ENCODE measurements at places on chromosomes 16 and 17.
A peak's percentile ranks its signal among the peaks of the same experiment; 100 is the strongest.

DNA sequence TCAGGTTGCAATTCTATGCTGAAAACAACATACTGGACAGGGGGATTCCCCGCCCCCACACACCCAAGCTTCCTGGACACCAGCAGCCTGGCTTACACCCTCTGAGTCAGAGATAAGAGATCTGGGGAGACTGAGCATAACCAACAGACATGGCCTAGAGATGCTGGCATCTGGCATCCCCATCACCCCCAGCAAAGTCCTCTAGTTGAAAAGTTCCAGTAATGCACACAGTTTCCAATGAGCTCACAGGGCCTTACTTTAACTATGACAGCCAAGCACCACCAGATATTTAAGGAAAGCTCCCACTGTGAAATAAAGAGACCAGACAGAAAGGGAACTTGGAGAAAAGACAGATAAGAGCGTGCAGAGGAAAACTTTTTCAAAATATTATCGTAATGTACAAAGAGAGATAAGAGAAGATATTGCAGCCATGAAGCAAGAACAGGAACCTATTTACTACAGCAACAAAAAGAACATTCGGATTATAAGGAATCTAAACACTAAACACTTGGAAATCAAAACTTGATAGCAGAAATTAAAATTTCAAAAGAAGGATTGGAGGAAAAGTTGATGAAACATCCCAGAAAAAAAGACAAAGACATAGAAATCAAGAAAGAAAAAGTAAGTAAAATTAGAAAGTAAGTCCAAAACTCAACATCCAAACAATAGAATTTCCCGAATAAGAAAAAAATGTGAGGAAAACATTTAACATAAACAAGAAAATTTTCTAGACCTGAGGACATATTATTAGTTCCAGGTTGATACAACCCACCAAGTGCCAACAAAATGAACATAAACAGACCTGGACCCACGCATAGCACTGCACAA is 17.2 kb upstream of the ALOX15 start:
- DNase-seq = peak; percentile 7

- DNase-seq = peak; percentile 60
Observed at GRCh38 chr17:81328978-81329926, 34.1 kb upstream of the SLC38A10 start.

GRCh38 chr16:85370881-85371651 is 242.1 kb upstream of the GSE1 start:
- no peak for DNase-seq

GRCh38 chr17:67566656-67567055 is 151.1 kb upstream of the NOL11 start:
- DNase-seq = no peak

- no peak for DNase-seq
Observed at GRCh38 chr16:17564856-17565255, 94.1 kb upstream of the XYLT1 start.

DNA sequence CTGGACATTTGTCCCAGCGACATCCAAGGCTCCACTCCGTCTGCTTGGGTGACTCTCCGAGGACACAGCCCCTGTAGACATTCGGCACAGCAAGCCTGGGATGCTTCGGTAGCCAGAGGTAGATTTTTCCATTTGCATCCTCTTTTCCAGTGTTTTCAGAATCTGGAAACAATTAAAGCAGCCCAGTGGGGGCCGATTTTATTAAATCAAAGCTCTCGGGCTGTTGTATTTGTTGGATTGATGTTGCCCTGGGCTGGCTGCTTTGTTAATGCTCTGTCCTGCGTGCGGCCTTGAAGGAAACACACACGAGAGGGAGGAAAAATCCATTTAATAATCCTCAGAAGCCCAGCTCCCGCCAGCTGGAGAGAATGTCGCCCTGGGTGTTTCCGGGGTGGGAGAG is 158.1 kb upstream of the CIBAR2 start:
- DNase-seq = no peak

DNA sequence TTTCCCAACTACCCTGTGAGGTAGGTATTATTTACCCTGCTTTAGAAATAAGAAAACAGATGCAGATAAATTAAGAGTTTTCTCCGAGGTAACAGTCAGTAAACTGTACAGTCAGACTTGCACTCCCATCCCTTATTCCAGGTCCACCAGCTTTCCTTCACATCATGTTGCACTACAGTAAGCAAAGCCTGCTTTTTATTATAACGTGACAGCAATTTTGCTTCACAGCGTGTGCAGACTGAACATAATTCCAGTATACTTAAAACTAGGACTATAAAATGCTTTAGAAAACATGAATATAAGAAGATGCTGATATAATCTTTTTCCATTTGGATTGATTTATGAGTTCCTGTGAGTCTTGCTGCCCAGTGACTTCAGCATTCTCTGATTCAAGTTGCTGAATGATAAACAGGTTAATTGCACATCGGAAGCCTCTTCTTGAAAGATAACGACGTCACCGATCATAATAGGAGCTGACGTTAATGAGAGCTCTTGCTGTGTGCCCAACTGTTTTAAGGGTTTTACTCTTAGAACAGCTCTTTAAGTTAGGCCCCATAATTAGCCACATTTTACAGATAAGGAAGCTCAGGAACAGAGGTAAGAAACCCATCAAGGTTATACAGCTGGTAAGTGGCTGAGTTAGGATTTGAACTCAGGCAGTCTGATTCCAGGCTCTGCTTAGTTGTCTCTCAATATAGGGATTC is 1.4 kb downstream of the LIG3 start:
- DNase-seq = no peak

DNA sequence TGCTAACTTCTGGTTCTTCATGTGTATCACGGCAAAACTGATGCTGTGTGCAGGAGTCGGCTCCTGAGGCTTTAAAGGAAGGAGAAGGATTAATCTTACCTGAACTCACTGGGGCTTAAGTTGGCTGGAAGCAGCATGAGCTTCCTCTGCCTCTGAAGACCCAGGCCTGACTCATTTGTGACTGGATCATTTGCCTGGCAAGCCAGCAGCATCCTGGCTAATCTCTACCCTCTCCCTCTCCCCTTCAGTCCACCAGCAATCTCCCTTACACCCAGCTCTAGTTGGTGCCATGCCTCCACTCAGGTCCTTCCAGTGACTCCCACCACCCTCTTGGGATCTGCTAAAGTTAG is 150.3 kb downstream of the IRX3 start:
- DNase-seq = no peak

DNA sequence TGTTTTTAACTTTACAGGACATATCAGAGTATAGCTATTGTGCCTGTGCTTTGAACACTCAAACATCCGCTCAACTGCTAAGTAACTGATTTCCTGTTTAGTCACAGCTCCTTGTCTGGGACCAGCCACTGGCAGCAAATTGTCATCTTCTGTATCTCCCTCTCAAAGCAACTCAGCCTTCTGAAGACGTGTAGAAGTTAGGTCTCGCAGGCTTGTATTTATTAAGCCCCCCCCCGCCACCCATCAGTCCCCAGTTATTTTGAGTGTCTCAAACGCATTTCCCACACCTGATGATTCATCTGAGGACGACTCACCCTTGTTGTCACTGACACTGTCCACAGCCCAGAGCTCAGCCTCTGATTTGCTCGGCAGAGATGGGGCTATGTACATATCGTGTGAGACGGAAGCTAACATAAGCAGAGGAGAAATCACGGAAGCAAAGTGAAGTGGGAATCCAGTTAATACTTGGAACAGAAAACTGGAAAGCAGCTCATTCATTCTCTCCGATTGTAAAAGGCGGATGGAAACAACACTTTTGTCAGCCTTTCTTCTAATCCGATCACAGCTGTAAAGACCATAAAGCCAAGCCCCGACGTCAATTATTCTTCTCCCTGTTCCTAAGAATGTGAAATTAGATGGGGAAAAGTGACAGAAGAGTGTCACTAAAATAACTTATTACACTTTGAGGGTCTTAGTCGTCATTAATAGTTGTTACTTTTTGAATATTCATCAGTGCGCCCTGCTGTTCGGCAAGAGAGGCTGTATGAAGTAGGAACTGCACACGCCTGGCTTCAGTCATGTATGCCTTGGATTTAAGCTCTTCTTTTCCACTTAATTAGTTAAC is 64.2 kb downstream of the PITPNC1 start:
- peak; percentile 21 for DNase-seq

DNA sequence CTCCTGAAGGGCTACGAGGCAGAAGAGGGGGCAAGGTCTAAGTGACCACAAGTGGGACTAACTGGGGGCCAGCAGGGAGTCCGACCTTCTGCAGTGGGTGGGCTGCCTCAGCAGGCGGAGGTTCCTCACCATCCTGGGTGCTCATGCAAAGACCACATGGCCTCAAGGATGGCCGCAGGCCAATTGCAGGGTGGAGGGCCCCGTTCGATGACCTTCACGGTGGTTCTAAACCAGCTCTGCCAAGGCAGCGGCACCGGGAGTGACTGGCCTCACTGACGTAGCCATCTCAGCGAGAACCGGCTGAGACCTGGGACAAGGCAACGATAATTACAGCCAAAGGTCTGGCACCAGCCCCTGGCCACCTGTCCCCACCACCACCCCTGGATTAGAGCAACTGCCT is 5.7 kb downstream of the SMIM5 start:
- no peak for DNase-seq

DNA sequence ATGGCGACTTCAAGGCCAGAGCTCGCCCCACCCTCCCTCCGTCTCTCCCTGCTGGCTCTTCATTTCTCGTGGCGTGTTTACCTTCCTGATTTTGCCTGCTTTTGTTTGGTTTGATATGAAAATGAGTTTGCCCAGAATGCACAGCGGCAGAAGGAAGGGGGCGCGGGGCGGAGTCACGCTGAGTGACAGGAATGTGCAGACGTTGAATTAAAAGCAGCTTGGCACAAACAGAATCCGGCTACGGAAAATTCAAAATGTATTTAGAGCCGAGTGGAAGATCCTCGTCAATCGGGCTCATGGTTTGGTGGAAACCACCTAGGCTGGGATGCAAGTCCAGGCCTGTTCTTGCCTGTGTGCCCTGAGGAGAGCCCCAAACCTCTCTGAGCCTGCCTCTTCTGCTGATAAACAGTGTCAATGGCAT is 102.7 kb downstream of the SDK2 start:
- DNase-seq = no peak

DNA sequence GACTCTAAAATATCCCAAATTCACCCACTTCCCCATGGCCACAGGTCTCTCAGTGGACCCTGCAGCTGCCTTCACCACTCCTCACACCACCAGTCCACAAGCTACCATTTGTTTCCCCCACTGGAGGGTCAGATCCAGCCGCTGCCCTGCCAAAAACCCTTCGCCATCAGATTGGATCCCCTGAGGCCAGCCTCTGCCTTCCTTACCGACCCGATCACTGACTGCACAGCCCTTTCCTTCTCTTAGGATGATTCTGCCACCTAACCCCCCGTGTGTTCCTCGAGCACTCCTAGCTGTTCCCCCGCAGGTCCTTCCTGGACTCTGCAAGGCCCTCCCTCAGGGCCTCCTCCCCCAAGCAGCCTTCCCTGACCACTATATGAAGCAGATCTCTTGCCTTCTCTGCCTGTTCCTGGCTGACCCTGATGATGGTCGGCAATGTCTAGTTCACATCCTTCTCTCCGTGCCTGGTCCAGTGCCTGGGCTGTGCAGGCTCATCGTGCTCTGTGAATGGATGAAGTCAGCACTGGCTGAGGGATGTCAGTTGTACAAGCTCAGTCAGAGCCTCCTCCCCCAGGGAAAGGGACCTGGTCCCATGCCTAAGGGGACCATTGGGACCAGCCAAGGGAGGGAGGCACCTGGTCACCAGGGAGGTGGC is 46.0 kb downstream of the CPNE2 start:
- no peak for DNase-seq

GRCh38 chr16:19783363-19784182 is 65.5 kb downstream of the IQCK start:
- DNase-seq = no peak

GRCh38 chr17:82519971-82520903 is 705 bp downstream of the FOXK2 start:
- no peak for DNase-seq

GRCh38 chr17:46024590-46024989 is 25.5 kb downstream of the STH start:
- no peak for DNase-seq

DNA sequence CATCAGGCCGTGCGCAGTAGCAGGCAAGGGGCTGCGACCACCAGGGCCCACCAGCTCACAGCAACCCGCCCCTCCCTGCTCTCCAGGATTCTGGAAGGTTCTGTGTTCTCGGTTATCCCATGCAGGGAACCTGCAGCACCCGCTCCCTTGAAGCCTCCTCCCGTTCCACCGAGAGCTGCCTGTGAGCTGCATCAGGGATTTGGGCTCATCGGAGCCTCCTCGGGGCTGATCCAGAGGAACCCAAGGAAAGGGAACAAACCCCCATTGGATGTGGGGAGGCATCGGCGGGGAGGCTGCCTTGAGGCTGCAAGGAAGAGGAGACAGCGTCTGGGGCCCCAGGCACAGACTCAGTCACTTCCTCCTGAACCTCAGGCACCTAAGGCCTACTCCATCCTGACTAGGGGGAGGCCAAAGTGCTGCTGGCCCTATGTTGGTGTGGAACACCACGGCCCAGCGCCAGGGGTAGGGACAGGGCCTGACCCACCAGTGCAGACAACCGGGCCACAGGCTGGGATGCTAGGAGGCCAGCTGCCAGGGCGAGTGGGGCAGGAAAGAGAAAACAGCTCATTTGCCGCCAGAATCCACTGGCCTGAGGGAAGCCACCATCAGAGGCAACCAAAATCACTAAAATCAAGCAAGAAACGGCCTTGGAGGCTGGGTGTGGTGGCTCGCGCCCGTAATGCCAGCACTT is 14.4 kb upstream of the LGALS3BP start:
- DNase-seq = no peak

DNA sequence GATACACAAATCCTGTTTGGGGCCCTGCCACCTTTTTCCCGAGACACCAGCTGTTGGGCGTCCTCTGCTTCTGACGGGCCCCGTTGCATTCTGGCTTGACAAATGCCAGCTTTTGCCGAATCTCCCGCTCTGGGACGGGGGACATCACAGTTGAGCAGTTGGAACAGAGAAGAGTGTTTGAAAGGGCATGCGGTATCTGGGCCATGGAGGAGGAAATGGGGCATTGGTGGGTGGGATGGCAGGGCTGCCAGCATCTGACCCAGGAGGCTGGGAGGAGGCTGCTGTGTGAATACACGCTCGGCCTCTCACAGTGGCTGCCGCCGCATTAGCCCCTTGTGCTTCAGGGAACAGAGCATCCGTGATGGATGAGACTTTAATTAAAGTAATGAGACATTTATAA is 184.3 kb upstream of the TNRC6C start:
- no peak for DNase-seq

GRCh38 chr17:50952013-50952412 is 85.9 kb upstream of the TOB1 start:
- no peak for DNase-seq

- DNase-seq = no peak
Observed at GRCh38 chr16:29834079-29834478, 13.8 kb downstream of the MVP start.

- DNase-seq = no peak
Observed at GRCh38 chr16:75647112-75647491, 363 bp downstream of the KARS1 start.

GRCh38 chr16:57795431-57795878 is 6.8 kb downstream of the KIFC3 start:
- no peak for DNase-seq
